ENCODE measurements at places on chromosomes 7 and 10. TPM values are rescaled to one million over a fixed set of nuclear protein-coding genes. Genes with fewer than 3 reads are reported as not detected.

DNA sequence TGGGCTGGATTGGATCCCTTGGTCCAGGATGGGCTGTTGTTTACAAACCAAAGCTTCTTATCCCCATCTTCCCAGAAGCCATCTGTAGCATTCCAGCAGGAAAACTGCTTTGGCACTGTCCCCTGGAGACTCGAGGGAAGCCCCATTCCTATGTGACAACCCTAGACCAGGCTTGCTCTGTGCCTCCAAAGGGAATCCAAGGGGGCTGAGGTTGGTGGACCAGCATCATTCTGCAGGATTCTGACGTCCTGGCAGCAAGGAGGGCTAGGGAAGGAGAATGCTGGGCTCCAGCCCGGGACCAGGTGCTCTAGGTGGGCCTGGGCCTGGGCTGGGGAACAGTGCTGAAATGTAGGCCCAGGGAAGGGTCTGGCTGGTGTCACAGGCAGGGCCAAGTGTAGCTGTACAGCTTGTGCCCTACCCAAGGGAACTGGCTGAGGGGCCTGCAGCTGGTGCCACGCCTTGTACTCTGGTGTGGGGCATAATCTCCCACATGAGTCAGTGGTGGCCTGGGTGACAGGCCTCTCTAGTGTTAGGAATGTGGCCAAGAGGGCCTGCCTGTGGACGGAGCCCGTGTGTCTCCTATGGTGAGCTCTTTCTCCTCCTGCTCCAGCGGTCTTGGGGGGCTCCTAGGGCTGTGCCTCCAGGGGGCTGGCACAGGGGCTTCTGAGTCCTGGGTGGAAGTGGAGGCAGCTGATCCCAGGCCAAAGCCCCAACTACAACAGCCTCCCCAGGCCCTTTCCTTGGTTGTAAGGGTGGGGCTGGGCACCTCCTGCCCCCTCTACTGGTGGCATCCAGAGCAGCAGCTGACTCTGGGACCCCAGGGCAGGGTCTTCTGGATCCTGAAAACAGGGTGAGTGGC lies 25.2 kb downstream of the TRIM8 start:
- peak; percentile 81 for DNase-seq

DNA sequence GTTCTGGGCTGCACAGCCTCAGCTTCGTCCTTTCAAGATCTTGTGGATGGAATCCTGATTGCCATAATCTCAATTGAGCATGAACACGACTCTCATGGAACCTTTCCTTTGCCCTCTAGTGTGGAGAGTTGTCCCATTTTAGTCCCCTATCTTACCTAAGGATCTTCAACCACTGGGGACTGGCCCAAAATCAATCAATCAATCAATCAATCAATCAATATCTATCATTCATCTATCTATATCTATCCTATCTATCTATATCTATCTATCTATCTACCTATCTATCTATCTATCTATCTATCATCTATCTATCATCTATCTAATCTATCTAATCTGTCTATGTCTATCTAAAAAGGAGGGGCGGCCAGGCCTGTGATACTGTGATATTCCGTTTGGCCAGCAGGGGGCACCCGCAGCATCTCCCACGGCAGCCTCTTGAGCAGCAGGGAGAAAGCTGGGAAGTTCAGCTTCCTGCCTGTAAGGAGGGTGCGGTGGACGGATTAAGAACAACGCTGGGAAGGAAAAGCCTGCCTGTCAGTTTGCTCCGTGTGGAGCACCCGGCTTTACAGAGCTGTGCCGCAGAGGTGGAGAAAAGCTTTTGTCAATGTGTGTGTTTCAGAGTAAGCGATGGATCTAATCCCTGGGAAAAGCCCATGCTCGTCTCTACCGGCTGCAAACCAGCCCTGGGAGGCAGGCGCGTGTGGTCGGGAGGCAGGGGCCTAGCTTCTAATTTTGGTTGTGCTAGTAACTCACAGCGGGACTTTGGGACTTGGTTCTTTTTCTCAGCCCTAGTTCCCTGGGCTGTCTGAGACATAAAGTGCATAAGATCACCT lies 124.9 kb downstream of the SH2D4B start:
- DNase-seq = peak; percentile 88

DNA sequence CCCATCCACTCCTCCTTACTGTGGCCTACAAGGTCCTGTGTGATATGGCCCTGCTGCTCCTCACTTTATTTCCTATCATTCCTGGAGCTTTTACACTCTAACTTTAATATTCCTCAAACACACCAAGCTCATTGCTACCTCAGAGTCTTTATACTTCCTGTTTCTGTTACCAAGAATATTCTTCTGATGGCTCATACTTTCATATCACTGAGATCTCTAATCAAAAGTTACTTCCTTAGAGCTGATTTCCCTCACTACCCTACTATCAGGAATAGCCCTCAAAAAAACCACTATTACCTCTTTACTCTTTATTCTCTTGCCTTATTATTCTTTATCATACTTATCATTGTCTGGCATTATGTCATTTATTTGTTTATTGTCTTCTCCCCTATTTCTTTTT lies 5.8 kb upstream of the PPP3CB start:
- no peak for DNase-seq

DNA sequence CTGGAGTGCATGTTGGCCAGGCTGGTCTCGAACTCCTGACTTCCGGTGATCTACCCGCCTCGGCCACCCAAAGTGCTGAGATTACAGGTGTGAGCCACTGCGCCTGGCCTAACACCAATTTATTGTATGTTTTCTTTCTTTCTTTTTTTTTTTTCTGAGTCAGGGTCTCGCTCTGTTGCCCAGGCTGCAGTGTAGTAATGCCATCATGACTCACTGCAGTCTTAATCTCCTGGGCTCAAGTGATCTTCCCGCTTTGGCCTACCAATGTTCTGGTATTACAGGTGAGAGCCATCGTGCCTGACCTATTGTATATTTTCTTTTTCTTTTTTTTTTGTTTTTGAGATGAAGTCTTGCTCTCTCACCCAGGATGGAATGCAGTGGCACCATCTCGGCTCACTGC lies 33.8 kb upstream of the UBE2H start:
- no peak for DNase-seq

ADCY1 gene
- polyA plus RNA-seq = 2.9 TPM

CDHR1 gene
- 0.47 TPM for polyA plus RNA-seq

Data from kidney (tissue), 22 donors.